Stromal cell of bone marrow (primary cell): ENCODE measurements at places on chromosomes 2 and 18.

DNA sequence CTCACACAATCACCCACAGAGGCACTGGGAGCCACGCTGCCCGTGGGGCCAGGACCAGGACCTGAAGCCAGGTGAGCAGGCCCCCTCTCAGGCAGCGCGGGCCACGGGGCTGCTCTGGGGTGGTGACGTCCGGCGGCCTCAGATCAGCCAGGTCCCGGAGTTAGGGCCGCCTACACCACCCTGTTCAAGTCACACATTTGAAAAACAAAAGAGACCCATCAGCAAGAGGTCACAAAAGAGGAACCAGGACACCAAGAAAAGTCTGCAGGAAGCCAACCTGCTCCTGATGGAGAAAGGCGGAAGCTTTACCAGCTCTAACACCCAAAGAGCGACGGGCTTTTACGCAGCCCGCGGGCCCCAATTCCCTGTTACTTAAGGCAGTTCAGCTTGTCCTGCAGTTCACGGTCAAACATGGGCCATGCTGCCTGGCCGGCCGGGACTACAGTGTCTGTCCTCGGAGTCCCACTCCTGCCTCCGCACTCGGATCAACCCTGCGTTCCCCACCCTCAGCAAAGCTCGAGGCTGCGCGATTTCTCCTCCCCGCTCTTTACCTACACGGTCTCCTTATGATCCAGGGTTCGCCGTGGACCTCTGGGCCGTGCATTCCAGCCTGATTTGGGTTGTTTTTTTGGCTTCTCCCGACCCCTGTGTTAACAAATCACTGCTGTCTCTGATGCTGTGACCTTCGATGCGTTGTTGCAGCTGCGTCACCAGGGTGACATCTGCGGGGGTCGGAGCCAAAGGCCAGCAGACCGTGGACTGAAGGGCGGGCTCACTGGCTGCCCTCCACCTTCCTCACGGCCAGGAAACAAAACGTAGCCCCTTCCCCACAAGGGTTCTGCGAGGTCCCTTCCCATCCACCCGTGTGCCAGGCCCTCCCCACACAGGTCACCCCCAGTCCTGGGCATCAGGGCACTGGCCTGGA lies 31.0 kb downstream of the SNORC start:
- DNase-seq, result no peak

- no peak for DNase-seq
Observed at GRCh38 chr2:227724394-227725039, at the start of gene SCYGR6. TSS of gene SCYGR6 (minus strand) at chr2:227724757. CDS start at chr2:227724757, 0 bp downstream.

DNA sequence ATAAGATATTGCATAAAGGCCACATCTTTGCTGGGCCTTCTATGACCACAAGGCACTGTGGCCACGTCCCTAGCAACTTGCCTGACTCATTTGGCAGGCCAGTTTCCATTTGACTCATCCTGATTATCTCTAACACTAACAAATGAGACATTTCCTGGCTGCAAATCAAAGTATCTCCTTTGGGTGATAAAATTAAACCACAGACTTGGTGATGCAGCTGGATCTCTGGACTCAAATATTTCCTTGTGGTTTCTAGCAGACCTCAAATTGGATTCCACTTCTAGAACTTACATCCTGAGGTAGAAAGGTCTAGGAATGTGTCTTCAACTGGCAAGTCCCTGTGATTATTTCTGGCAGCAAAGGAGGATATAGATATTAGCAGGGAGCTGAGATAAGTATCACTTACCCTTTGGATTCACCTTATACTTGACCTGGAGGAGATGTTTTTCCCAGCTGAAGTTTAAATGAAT lies 167.9 kb upstream of the NXPH2 start:
- DNase-seq, result peak; percentile 99

DNA sequence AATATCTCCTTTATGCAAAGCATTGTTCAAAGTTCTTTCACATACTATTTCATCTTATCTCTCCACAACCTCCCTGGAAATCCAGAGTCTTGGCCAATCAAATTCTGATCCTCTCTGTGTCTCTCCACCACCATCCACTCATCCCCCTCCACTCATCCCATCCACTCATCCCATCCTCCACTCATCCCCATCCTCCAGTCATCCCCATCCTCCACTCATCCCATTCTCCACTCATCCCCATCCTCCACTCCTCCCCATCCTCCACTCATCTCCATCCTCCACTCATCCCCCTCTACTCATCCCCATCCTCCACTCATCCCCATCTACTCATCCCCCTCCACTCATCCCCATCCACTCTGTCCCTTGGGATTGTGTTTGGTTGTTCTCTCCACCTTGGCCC lies 101.1 kb downstream of the BCL2 start:
- no peak for DNase-seq

DNA sequence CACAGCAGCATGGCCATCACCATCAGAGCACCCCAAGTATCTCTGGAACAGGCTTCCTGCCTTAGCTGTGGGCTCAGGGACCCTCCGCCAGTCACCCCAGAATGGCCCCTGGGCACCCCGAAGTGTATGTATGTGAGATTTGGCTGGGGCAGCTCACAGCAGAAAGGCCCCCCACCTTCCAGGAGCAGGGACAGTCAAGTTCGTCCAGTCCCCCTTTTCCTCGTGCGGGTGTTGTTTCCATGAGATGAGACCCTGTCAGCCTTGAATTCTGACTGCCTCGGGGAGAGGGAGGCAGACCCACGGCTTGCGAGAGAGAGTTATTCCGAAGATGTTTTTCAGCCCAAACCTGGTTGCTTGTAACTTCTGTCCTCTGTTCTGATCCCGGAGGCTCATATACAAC lies 290.9 kb upstream of the HDAC4 start:
- DNase-seq, result no peak

DNA sequence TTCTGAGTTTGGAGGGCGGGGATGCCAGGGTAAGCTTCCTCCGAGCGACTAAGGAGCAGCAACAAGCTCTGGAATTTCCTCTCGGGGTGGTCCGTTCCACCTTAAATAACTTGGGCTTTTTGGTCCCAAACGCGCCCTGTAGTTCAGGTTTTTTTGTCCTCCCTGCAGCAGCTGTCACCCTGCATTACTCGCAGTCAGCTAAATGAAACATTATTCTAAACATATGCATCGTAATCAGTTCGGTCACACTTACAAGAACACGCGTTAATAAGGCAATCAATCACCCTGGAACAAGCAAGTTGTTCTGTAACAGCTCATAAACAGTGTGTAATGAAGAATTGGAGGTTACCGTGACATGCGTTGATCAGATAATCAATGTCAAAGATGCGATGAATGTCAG lies 8.3 kb downstream of the EVX2 start:
- DNase-seq, result no peak

DNA sequence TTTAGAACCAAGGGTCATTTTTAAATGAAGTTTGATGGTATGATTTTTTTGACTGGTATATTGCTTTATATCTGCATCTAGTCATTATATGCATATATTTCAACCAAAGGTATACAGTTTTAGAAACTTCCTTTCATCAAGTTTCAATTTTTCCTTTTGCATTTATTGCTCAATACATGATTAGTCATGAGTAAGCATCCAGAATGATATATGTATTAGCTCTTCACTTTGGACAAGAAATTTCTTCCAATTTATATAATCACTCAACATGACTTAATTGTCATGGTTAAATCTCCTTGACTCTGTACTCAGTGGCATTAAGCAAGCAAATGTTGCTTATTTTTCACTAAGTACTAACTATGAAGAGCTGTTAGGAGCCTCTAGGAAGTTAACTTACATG lies 123.6 kb downstream of the PLCL1 start:
- no peak for DNase-seq

DNA sequence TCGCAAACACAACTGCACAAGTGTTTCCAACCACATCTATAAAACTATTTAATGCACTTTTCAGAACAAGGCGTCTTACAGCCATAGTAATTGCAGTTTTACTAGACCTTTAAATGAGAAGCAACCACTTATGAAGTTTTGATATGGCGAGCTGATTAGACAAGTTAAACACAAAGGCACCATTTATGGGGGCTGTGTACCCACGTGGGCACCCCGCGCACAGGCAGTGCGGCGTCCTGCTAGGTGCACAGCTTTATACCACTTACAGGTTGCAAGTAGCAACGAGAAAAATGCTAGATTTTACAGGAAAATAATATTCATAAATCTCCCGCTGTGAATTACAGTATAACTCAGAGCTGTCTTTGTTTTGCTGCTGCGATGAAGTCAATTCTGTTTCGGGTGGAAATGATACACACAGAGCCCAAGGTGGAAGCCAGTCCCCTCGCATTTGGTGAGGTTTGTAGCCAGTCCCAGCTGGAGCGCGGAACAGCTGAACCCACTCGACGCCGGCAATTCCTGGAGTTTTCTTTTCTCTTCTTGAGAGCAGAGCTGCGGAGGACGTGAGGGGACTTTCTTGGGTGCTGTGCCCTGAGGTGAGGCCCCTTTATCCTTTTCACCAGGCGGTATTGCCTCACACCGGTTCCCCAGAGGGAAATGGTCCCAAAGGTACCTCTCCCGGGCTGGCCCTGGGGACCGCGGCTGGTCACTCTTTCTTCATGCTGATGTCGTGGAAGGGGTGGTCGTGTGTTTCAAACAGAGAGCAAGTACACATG lies 76.7 kb downstream of the PTGR3 start:
- no peak for DNase-seq

DNA sequence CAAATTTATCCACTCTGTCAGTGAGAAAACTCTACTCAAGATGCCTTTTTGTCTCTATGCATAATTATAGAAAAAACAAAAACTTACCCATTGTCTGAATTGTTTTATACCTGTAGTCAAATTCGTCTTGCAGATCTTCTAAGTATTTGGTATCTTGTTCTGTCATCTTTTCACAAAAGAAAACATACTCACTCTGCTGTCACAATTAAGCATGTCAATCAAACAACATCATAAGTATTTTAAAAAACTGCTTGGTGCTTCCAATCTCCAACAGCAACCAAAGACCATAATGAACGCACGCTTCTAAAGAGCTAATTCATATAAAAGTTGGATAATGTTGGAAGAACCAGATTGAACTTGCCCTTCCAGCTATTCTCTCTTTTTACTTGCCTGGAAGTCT lies 55.6 kb upstream of the STAT1 start:
- DNase-seq, result no peak

GRCh38 chr2:20707601-20708000 lies 40.7 kb downstream of the GDF7 start:
- no peak for DNase-seq

DNA sequence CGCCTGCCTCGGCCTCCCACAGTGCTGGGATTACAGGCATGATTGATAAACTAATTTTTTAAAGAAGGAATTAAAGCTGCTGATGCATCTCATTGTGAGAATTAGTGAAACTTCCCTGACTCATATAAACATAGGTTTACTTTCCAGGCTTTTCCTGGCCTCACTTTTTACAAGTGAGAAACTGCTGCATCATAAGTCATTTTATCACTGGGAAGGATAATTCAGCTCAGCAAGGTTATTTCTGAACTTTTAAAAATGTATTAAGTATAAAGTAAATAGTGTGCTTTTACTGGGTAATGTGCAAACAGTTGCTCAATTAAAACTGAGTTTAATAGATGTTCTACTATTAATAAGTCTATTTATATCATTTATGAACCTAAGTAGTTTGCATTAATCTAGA lies 1130.3 kb upstream of the CDH2 start:
- DNase-seq, result no peak

GRCh38 chr2:133378928-133379549 lies 189.2 kb downstream of the NCKAP5 start:
- DNase-seq, result no peak

DNA sequence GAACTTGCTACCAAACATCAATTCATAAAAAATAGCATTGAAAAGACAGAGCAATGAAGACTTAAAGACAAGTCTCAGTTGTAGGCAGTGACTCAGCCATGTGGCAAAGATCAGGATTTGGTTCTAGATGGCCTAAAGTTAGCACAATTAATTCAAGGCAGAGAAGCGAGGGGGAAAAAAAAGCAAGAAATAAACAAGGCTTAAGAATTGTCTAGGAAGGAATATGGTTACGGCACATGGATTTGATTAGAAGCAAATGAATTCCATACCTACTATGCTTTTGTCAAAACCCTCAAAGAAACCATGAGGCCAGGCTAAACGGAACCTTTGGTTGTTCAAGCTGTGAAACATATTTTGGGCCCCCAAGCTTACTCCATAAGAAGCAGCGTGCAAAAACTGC lies 362.2 kb upstream of the KCNH7 start:
- DNase-seq, result no peak

GRCh38 chr2:236975766-236976165 lies 109.9 kb upstream of the COPS8 start:
- no peak for DNase-seq

DNA sequence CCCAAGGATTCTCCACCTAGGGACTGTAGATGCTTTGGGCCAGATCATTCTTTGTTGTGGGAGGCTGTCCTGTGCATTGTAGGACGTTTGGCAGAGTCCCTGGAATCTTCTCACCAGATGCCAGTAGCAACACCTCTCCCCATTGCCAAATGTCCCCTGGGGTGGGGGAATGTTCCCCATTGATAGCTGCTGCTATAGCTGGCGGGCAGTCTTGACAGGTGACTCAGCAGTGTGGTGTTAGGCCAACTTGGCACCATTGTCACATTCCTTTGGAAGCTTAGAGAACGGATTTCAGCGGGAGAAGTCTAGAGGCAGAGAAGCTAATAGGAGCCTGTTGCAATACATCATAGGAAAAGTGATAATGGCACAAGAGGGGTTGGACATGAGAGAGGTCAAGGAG lies 495.7 kb upstream of the SMIM21 start:
- DNase-seq, result peak; percentile 2

- DNase-seq, result no peak
Observed at GRCh38 chr18:46408334-46408987, 248.6 kb downstream of the LOXHD1 start.

- DNase-seq, result no peak
Observed at GRCh38 chr2:44005846-44006245, 10.1 kb upstream of the LRPPRC start.

DNA sequence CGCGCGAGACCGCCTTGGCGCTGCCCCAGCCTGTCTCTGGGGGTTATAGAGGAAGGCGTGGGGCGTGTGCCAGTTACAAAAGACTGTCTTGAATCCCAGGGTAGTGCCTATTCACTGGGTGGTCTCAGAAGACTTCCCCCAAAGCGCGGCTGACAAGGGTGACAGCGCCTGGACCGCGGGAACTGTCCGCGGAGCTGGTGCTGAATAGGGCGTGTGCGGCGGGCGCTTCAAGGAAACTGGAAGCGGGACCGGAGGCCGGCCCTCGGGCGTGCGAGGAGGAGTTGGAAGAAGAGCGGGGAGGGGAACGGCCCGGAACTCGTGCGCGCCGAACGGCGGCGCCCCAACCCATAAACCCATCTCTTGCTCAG lies 2.3 kb downstream of the EGR4 start:
- peak; percentile 18 for DNase-seq

DNA sequence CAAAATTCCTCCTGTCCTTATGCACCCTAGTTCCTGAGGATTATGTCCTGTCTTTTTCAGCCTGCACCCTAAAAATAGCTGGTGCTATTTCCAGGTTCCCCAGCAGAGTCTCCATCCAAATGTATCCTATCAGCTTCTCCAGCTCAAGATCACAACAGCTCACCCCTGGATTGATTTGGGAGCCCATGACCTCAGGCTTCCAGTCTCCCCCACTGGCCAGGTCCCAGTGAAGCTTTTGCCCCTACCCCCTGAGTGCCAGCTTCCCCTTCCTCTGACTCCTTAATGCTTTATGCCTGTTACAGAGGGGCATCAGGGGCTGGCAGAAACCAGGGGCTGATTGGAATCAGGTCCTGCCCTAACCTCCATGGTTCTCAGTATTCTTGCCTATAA lies 76.9 kb upstream of the DAPL1 start:
- DNase-seq, result no peak

- no peak for DNase-seq
Observed at GRCh38 chr18:49155857-49156256, 205.1 kb upstream of the SMAD7 start.

- DNase-seq, result no peak
Observed at GRCh38 chr2:221590861-221591365, 18.8 kb upstream of the EPHA4 start.

- no peak for DNase-seq
Observed at GRCh38 chr18:36735130-36735529, 93.7 kb downstream of the TPGS2 start.

GRCh38 chr2:74007711-74008110 lies 23.0 kb downstream of the TET3 start:
- no peak for DNase-seq
